ENCODE measurements at places on chromosomes 4 and X. TPM values are rescaled to one million over a fixed set of nuclear protein-coding genes. Genes with fewer than 3 reads are reported as not detected.

- DNase-seq: no peak
These were observed 4.4 kb downstream of the MTMR1 start for GRCh38 chrX:150697641-150698040.

MAGEC3 gene
- not detected for total RNA-seq

DNA sequence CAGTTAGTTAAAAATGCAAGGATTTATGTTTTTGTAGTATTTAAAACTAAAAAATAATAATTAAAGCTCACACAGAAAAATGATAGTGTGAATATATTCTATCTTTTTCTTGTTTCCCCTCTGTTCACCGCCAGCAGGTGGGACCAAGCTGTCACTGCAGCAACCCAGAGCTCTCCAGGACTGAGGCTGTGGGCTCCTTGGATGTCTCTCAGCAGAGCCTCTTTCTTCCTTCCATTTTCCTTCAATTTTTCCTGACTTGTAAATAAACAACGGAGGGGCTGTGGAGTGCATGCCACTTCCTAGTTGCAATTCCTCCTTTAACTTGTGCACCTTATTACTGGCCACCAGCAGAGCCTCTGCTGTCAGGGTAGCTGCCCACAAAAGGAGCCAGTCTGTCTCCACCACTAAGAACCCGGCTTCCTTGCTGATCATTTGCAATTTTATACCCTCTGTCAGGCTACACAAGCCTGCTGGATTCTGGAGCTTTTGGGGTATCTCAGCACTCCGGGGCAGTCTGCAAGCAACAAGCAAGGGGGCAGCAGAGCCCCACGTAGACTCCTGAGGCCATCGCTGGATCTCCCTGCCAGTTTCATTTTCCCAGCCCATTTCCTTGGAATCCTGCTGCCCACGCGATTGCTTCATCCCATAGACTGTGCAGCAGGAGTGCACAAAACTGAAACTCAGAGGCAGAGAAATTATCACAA, 1467.4 kb downstream of the C4orf33 start:
- no peak for DNase-seq

SCRG1 gene
- 2.8 TPM for total RNA-seq

DNA sequence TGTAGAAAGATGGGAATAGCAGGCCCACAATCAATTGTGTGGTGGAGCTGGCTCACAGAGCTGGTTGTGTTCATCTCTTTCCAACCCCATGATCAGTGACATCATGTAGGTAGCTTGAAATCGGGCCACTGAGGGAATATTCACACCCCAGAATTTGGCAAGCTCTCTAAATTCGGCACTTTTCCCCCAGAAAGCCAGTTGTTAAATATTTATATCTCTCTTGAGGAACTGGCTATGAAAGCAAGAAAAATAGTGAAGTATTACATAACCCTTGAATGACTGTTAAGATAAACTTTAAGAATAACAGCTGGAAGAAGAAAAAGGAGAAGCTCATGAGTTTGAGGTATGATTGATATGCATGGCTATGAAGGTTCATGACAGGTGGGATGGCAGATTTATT, 38.9 kb downstream of the GPRIN3 start:
- DNase-seq: no peak

GPC4 gene
- total RNA-seq: 54.3 TPM

DNA sequence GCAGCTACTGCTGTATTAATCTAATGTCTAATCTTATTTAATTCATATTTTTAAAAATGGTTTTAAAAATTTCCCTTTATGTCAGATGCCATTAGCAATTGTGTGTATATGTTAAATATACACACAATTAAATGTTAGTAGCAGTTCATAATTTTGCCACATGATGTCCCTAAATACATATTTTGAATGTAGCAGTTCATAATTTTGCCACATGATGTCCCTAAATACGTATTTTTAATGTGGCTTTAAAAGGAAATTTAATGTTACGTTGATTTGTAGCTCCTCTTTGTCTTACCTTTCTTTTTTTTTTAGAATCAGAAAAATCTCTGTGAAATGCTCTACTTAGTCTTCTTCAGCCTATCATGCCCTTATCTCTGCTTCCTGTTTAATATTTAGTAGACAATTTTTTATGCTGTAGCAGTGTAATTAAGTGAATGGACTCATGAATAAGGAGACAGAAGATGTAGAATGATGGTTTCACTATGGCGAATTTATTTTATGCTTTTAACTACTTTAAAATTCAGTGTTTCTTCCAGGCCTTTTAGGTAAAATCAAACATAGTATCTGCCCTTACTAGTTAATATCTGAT, 26.1 kb downstream of the RBM46 start:
- DNase-seq: no peak

Data from esophagus muscularis mucosa (tissue), 4 donors.